ENCODE measurements at places on chromosomes 3 and 15.
A peak's percentile ranks its signal among the peaks of the same experiment; 100 is the strongest.

GRCh38 chr15:99536422-99537040, 29.3 kb upstream of the MEF2A start:
- DNase-seq: no peak

DNA sequence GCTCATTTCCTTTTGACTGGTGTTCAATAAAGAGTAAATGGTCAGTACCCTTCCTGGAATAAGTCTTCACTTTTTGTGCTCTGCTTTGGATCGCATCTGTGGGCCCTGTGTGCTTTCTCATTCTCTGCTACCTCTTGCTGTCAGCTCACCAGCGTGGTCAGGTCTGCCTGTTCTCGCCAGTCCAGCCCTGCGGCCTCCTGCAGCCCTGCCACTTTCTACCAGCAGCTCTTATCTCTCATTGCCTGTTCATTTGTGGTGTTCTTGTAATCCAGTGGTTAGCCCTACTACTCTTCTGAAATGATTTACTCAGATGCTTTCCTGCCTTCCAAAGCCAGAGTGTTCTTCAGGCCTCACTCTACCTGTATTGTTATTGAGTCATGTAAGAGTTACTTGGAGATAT, 54.8 kb downstream of the CHCHD6 start:
- DNase-seq: no peak

DNA sequence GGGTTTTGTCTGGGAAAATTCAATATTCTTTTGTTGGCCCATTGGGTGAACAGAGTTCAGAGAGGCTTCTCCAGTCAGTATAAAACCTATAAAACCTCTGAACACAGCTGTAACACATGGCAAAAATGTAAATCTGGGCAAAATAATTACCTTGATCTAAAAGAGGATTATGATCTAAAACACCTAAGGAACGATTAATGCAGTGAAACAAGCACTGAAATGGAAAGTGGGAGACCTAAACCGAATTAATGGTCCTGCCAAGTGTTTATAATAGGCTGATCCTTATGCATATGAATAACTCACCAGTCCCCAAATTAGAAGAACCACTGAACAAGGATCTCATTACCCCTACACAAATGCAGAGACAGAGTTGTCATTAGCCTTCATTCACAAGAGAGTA, 32.6 kb downstream of the AVEN start:
- DNase-seq: no peak

GRCh38 chr3:20403986-20404740, 218.2 kb upstream of the SGO1 start:
- DNase-seq: no peak

DNA sequence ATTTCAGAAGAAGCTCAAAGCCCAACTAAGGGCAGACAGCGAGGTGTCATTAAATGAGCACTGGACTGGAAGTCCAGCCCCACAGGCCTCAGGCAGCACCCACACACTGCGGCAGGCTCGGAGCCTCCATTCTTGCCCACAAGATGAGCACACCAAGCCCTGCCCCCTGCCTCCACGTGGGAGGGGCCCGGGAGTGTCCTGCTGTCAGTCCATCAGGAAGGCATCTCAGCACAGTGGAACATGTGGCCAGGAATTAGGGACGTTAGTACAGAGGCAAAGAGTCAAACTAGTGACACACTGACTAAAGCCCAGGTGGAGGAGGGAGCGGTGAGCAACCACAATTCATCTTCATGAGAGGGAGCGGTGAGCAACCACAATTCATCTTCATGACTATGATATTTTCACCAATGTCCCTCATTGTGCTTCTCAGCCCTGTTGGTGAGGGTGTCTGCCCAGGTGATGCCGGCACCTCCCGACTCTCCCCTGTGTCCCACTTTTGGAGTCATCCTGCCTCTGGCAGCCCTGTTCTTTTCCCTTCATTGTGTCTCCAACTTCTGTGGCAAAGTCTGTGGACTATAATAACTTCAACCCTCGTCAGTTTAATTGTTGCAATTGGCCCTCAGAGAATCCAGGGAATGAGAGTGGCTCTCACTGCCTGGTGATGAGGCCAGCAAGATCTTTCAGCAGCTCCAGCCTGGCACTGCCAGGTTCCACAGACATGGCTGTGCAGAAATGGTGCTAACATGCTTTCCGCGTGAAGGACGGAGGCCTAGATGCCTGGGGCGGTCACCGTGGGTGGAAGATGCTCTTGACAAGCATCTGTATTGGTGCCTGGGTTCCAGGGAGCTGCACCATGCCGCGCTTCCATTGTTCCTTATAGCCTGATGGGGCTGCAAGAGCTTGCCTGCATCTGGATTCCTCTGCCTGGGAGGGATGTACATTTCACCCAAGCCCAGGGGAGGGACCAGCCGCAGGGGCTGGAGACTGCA, 23.1 kb upstream of the SKOR1 start:
- no peak for DNase-seq

GRCh38 chr3:12301513-12301912, 12.6 kb downstream of the PPARG start:
- DNase-seq: no peak

- no peak for DNase-seq
These were observed 97.2 kb upstream of the COL8A1 start for GRCh38 chr3:99541181-99541580.

DNA sequence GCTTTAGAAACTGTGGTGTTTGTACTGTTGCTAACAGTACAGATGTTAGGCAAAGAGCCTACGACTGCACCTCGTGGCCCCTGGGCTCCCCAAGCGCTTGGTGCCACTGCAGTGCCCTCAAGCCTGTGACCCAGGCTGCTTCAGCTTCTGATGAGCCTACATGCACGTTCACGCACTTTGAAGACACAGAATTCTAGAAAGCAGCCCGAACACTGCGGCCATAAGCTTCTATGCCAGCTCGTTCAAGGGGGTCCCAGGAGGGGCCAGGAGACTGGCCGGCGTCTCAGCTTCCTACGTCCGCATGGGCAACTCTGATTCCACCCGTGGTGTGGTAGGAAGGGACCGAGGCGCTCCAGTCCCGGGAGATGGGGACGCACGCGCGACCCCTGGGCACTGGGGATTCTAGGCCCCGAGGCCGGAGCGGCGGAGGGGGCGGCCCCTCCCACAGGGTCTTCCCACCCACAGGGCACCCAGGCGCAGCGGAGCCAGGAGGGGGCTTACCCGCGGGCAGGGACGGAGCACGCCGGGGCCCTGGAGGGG, 653 bp downstream of the MYO5C start:
- no peak for DNase-seq

DNA sequence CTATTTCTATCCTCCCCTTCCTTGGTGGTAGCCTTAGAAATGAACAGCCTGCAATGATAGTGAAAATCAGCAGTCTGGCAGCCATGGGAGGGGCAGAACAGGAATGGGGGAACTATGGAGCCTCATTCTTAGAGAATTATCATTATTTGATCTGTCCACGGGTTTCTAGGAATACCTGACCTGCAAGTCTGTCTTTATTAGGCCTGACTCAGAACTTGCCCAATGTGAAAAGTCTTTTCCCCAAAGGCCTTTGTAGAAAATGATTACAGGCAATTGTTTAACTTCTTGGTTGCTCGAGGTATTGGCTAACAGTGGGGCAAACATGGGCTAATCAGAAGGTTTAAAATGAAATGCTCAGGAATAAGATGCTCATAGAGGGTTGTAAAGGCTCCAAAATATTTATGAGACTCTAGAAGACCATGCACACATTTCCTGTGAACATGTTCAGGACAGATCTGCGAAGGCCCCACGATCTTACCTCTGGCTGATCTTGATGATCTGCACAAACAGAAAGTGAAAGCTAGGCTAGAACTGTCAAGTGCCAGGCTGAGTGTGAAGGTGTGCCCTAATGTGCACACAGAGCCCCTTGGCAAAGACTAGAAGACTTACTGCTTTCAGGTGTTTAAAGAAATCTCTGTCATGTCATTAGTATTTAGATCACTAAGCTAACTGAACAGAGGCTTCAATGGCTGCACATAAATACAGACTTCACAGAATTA, 39.6 kb upstream of the LAMP3 start:
- no peak for DNase-seq

- no peak for DNase-seq
These were observed 20.3 kb upstream of the MAP3K13 start for GRCh38 chr3:185342459-185343174.

DNA sequence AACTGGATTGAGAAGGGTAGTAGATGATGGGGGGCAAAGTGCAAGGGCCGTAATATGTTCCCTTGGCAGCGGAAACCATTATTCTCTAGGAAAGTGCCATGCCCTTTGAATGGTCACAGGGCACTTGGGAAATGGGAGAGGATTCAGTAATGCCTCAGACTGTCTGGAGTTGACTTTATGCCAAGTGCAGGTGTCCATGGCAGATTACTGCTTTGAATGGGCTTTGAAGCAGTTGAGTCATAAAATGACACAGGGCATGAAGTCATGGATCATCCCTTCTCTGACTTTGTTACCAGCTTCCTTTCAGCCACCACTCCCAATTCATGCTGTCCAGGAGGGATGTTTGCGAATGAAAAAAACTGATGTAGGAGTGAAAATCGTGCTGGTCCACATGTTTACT, 20.1 kb downstream of the AADACL2 start:
- DNase-seq: no peak

- DNase-seq: peak; percentile 18
These were observed 222.0 kb downstream of the PYDC2 start for GRCh38 chr3:191682961-191683360.

DNA sequence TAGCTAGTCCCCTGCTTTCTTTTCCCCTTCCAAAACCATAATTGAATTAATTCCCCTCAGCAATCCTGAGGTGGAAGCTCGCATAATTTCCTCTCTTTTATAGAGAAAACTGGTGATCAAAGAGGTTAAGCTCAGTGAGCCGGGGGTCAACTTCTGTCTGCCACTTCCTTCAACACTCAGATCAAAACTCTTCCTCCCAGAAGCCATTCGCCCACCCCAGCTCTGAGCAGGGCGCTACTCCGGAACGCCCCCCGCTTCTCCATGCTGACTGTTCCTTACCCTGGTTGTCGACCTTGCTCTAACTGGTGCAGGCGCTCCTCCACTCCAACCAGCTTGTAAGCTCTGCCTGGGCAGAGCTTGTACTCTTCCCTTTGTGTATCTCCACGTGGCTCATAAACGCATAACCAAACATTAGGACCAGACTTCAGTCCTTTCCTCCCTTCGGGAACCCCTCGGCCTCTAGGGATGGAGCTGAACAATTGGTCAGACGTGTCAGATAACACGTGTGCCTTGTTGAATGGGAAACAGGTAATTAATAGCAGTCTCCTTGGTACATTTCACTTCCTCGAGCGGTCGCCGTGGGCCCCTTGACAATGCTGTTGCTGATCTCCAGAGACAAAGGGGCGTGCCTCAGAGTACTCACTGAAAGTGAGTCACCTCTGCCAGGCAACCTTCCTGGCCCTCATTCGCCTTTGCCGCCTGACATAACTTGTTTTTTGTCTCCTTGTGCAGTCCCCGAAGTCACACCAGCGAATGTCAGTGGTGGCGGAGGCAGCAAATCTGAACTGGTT, 71.8 kb downstream of the IL5RA start:
- no peak for DNase-seq

DNA sequence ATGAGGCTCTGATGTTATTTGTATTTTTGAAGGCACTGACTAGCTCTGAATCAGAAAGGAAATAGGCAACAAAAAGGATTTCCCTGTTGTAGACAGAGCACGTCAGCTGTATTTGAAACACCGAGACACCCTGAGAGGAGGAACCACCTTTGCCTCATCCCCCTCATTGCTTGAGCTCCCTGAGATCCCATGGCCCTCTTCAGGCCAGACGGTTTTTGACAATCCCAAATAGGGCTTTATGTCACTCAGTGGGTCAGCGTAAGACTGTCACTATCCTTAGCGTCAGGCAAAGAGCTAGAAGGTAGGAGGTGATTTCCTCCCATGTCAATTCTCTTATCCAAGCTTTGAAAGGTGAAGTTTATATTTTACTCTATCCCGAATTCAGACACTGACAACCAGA, 254.3 kb downstream of the ZNF621 start:
- no peak for DNase-seq

DNA sequence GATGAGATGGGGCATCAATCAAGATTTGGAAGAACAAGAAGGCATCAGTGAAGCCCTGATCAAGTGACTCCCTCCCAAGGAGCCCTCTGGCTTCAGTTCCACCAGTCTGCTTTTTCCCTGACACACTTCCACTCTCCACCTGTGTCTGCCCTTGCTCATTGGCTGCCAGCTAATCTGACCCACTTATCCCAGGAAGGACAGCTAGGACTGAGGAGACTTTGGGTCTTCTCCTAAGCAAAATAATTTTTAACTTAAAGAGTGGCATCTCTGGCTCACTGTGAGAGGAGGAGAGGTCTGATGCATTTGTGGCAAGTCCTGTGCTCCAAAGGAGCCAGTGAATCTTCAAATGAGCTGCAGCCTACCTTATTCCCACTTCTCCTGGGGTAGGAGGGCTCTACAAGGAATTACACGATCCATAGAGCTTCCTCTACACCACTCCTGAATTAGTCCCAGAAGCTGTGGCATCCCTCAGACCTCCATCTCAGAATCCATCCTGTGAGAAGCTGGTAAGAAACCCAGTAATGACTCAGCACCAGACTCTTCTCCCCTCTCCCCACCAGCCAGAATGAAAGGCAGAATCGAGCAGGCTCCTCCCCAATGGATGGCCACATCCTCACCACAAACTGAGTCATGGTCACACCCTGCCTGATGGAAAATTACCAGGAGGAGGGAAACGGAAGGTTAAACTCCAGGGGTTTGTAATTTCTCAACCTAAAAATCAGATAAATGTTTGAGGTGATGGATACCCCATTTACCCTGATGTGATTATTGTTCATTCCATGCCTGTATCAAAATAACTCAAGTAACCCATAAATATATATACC, 6.3 kb upstream of the PKM start:
- no peak for DNase-seq

DNA sequence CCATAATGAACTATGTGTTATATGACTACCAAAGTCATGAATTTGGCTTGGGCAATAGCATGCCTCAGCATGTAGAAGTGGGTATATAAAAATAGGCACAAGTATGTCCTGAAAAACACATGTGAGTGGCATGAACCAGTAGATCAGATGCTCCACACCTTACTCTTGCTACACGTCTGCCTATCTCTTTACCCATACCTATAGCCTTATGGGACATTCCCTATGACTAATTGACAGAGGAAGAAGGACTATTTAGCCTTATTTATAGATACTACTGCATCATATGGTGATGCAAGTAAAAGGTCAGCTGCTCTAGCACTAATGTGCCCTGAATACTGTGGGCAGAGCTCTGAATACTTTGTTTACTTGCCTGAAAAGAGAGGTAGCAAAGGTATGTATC, 81.0 kb upstream of the ZPLD1 start:
- no peak for DNase-seq

- no peak for DNase-seq
These were observed 163.0 kb upstream of the MLF1 start for GRCh38 chr3:158407844-158408517.

- DNase-seq: no peak
These were observed 44.8 kb upstream of the MAP3K13 start for GRCh38 chr3:185318141-185318540.

- no peak for DNase-seq
These were observed 7.3 kb upstream of the TRPM1 start for GRCh38 chr15:31108836-31109235.

DNA sequence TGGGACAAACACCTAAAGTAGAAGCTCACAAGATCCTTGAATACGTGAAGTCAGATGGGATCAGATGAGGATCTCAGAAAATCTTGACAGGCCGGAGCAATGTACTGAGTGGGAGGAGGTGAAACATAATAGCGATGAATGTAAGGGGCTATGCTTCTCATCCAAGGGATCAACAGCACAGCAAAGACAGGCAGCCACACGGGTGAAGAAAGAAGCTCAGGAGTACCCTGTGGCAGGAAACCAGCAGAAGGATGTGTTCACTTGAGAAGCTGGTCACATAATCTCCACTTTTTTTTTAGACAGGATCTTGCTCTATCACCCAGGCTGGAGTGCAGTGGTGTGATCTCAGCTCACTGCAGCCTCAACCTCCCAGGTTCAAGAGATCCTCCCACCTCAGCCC, 92.4 kb downstream of the MEGF11 start:
- DNase-seq: no peak

Measured in skin of body (tissue), 3 donors.